ENCODE measurements at places on chromosomes 3 and 15.

- peak; percentile 37 for DNase-seq
Observed at GRCh38 chr15:78077053-78077870, at the start of gene TBC1D2B. TSS of gene TBC1D2B (minus strand) at chr15:78077711. CDS start at chr15:78077652, 59 bp downstream.

- no peak for DNase-seq
Observed at GRCh38 chr15:90701048-90701447, 16.1 kb upstream of the BLM start.

DNA sequence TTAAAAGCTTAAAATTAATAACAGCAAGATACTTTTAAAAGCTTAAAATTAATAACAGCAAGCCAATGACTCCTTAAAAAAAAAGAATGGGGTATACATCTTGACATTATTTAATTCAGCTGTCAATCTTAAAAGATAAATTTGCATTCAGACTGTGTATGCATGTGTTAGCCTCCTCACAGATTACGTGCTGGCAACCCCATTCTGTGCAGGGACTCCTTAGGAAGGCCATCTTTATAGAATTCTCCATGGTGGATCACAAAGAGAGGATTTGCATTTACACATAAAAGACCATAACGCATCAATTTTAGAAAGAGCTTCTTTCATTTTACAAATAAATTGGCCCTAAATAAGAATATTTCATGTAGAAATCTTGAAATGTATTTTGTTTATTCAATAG lies 87.2 kb downstream of the B3GALNT1 start:
- DNase-seq = no peak

DNA sequence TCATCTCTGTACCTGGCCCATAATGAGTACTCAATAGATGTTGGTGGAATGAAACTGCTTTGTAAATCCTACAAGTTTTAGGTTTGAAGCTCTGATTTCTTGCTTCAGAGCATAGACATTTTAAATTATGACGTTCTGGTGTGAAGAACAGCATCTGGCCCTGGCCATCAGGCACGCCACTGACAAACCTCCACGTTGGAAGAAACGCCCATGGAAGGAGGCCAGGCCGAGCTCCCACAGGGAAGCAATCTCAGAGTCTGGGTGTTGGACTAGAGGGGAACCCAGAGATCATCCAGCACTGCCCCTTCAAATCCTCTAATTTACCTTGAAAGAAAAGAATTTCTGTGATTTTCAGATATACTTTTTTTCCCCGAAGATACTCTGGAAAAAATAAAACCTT lies 328.1 kb upstream of the RGMA start:
- DNase-seq = no peak

- DNase-seq = no peak
Observed at GRCh38 chr3:75101329-75102147, 487.1 kb upstream of the CNTN3 start.

DNA sequence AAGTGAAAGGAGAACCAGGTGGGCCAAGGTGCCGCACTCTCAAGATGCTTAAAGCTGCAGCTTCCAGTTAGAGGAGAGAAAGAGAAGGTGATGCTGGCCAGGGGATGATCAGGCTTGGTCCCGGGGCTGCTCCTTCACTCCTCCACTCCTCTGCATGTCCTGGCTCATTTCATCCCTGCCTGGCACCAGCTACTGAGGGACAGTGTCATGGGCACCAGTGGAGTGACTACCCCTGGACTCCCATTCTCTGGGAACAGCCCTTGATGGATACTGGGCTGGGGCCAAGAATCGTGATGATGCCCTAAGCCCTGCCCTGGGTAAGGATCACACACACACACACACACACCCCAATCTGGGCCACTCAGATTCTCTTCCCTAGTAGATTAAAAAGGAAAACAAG lies 243.7 kb downstream of the UACA start:
- no peak for DNase-seq
